Pulmonary artery endothelial cell (primary cell): ENCODE measurements at places on chromosomes 3 and 15. TPM values are rescaled to one million over a fixed set of nuclear protein-coding genes. Genes with fewer than 3 reads are reported as not detected.

The ST3GAL6 gene
- total RNA-seq, result 22.2 and 27.6 TPM in 2 replicates

The CCR3 gene
- total RNA-seq, result not detected in 2 replicates

The TRPM1 gene
- total RNA-seq, result 0.25 and 0.26 TPM in 2 replicates

The IQGAP1 gene
- total RNA-seq, result 197 and 214 TPM in 2 replicates

The CEP19 gene
- total RNA-seq, result 1.4 and 2.3 TPM in 2 replicates

The EPB42 gene
- total RNA-seq, result not detected in 2 replicates

The RBP2 gene
- not detected in 2 replicates for total RNA-seq

The MRPL46 gene
- total RNA-seq, result 19.7 and 19.9 TPM in 2 replicates

The GOLGA8T gene
- total RNA-seq, result 0.07 and 0.20 TPM in 2 replicates

The SLC12A1 gene
- total RNA-seq, result not detected in 2 replicates

The CCR1 gene
- total RNA-seq, result not detected in 2 replicates

The CNTN6 gene
- not detected in 2 replicates for total RNA-seq

The RPUSD3 gene
- total RNA-seq, result 27.8 and 35.6 TPM in 2 replicates

The CPLX3 gene
- total RNA-seq, result not detected in 2 replicates

The DNAJC13 gene
- total RNA-seq, result 63.0 and 75.6 TPM in 2 replicates

The NEIL1 gene
- total RNA-seq, result 9.6 and 10.6 TPM in 2 replicates

The LRRC31 gene
- total RNA-seq, result not detected in 2 replicates

The TAGLN3 gene
- total RNA-seq, result 0.07 TPM in 1 of 2 replicates, not detected in the other

The RASSF1 gene
- 17.0 and 22.5 TPM in 2 replicates for total RNA-seq

The CDCP1 gene
- total RNA-seq, result 3.7 and 6.6 TPM in 2 replicates

The SLC9A9 gene
- total RNA-seq, result 2.3 and 4.2 TPM in 2 replicates

The HYAL2 gene
- 535 and 564 TPM in 2 replicates for total RNA-seq

The RTP3 gene
- total RNA-seq, result 0.07 TPM in 1 of 2 replicates, not detected in the other

The SYNPR gene
- not detected in 2 replicates for total RNA-seq

The MUC4 gene
- total RNA-seq, result not detected in 2 replicates

The CCDC174 gene
- 6.4 and 7.4 TPM in 2 replicates for total RNA-seq

The POTEB gene
- total RNA-seq, result not detected in 2 replicates
